ENCODE measurements at places on chromosomes 13 and 19.

- DNase-seq: no peak
These were observed 54.3 kb downstream of the RUBCNL start for GRCh38 chr13:46332772-46333171.

DNA sequence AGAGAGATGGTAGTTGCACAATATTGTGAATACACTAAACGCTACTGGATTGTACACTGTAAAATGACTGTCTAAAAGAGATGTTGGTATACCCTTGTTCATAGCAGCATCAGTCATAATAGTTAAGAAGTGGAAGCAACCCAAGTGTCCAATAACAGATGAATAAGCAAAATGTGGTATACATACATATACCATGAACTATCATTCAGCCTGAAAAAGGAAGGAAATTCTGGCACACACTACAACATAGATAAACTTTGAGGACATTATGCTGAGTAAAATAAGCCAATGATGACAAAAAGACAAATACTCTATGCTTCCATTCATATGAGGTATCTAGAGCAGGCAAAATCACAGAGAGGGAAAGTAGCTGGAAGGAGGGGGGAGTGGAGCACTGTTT, 16.0 kb downstream of the DZIP1 start:
- DNase-seq: no peak

DNA sequence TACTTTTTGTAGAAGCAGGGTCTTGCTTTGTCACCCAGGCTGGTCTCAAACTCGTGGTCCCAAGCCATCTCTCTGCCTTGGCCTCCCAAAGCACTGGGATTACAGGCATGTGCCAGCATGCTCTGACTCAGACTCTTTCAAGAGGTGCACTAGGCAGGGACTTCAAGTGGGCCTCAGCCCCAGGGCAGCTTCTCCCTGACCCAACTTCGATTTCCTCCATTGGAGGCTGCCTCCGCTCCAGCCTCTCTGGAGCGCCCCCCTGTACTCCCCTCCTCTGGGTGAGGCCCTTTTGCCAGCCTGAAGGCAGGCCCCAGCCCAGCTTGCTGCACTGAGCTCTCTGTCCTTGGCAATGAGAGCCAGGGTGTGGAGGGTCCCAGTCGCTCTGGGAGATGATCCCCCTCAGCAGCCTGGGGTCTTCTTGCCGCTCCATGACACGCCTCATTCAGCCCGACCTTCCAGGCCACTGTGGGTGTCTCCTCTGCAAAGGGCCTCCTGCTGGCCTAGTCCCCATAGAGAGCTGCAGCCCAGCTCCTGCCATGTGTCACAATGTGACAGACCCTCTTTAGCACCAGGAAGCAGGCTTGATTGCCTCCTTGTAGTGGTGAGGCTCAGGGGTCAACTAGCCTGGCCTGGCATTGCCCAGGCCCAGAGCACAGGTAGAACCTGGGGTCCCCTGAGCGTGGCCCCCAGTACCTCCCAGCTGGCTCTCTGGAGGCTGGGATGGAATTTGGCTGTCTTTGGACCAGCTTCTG, 16.4 kb downstream of the CARM1 start:
- no peak for DNase-seq

GRCh38 chr19:47071731-47072130, 23.3 kb upstream of the TMEM160 start:
- no peak for DNase-seq

GRCh38 chr13:53411463-53411862, 382.9 kb downstream of the OLFM4 start:
- DNase-seq: no peak

DNA sequence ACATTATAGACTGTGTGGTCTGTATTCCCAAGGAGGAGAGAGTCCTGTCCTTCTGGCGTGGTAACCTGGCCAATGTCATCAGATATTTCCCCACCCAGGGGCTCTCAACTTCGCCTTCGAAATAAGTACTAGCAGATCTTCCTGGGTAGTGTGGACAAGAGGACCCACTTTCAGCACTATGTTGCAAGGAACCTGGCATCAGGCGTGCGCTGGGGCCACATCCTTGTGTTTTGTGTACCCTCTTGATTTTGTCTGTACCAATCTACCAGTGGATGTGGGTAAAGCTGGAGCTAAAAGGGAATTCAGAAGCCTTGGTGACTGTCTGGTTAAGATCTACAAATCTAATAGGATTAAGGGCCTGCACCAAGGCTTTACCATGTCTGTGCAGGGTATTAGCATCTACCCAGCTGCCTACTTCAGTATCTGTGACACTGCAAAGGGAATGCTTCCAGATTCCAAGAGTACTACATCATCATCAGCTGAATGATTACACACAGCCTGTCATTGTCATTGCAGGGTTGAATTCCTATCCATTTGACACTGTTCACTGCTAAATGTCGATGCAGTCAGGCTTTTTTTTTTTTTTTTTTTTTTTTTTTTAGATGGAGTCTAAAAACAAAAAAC, 148.0 kb downstream of the PRR20E start:
- no peak for DNase-seq

DNA sequence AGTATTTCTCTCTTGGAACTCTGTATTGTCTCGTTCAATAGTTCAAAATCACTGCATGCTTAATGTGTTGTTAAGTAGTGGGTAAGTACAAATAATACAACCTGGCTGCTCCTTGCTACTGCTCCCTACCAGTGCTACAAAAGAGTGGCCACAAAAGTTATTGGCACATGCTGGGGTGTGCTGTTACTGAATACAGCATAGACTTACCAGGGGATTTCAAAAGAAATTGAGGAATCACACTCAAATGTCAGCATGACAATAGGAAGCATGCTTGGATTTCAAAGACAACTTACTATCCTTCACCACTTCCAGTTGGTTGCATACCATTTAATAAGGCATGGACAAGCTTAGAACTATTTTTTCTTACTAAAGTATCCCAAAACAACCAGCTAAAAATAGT, 1041.3 kb upstream of the SPRY2 start:
- no peak for DNase-seq

GRCh38 chr13:71355010-71355409, 512.0 kb downstream of the DACH1 start:
- no peak for DNase-seq

DNA sequence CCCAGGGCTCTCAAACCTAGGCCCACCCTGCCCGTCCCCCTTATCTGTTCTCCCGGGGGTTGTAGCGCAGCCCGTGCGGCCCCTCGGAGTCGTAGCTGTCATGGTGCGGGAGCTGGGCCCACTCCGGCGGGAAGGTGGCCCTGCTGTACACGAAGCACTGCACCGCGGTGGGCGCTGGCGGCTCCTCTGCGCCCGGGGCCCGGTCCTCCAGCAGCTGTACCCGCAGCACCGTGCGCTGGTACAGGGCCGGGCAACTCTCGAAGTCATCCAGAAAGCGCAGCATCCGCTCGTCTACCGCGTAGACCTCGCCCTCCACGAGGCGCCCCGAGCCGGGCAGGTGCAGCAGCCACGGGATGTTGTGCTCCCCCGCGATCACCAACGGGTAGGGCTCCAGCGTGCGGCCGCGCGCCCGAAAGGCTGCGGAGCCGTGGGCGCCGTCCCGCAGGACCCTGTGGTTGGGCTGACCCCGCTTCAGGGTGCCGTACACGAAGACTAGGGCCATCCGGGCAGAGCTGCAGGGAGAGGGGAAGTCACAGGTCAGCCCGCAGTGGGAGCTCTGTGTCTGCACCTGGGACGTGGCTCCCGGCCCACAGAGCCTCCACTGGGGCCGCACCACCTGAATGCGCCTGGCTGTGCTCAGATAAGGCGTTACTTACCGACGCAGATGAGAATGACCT, 56.4 kb downstream of the GGACT start:
- DNase-seq: no peak

DNA sequence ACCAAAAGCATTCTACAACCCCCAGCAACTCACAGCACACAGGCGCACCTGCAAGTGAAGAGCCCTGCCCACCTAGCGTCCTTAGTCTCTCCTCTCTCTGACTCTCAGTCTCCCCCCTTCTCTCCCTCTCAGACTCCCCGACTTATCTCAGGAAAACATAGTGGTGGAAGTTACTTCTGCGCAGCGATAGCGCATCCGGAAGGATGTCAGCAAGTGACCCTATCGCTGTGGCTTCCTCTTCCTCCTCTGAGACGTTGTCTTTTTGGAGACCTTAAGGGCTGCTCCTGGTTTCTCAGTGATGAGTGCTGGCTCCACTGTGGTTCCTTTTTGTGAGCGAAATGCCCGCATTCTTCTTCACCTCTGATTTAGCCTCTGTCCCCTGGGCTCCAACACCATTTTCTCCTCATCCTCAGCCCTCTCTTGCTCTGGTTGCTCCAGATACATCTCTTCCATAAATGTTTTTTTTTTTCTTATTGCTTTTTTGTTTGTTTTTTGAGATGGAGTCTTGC, 1.4 kb upstream of the YIF1B start:
- DNase-seq: no peak

Measured in stimulated activated CD4-positive, alpha-beta T cell treated with anti-CD3 and anti-CD28 coated beads, Interleukin-4, amount 100 ng/mL, for 1 hour (primary cell).